ENCODE measurements at places on chromosomes 7 and 10. TPM values are rescaled to one million over a fixed set of nuclear protein-coding genes. Genes with fewer than 3 reads are reported as not detected.

Gene CISD1
- 52.8 TPM for total RNA-seq

Gene SEC24C
- total RNA-seq = 55.3 TPM

Gene ODAD2
- not detected for total RNA-seq

Gene ADRA2A
- total RNA-seq = 0.06 TPM

Gene HOXA10
- 6.3 TPM for total RNA-seq

Gene NPC1L1
- 0.06 TPM for total RNA-seq

Gene GPR158
- total RNA-seq = 0.05 TPM

Gene TEX47
- total RNA-seq = not detected

Gene HOXA2
- 0.81 TPM for total RNA-seq

Gene PAPOLB
- total RNA-seq = not detected

Gene ADAMTS14
- total RNA-seq = 0.16 TPM

All from A549 treated with Hydrocortisone at 1 μM for 4 hours (cell line).